ENCODE measurements at places on chromosomes 2 and 18.

GRCh38 chr18:36328385-36328858 lies 30.9 kb downstream of the FHOD3 start:
- DNase-seq = no peak

DNA sequence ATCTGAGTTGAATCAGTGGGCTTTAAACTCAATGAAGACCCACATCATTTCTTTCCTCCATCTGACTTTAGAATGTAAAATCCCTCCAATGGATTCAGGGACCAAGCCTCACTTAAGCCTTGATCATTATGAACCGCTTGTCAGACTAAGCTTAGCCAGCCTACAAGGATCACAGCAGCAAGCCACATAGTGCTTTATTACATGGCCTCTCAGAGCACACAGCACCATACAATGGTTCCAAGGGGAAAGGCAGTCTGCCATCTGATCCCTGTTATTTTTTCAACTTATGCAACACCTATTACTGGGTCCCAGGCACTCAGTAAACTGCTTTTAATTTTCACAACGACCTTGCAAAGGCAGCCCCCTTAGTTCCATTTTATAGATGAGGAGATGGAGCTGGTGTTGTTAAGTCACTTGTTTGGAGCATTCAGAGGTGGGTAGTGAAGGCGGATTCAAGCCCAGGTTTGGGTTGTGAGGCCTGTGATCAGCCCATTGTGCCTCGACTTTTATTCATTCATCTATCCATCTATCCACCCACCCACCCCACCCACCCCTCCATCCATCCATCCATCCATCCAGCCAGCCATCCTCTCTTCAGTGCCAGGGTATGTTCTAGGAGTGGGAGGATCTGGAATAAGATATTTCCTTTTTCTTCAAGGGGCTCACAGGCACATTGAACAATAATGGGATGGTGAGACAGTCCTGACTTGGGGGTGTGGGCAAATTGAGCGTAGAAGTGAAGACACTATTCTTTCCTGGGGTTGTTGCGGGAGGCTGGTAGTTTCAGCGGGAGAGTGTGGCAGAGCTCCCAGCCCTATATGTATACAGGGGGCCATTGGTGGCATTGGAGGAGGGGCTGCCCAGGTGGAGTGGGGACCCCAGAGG lies 141.2 kb downstream of the MYCN start:
- DNase-seq = no peak

- DNase-seq = peak; percentile 42
Measured at GRCh38 chr18:741931-742512, 29.6 kb upstream of the ENOSF1 start.

- peak; percentile 30 for DNase-seq
Measured at GRCh38 chr2:112482309-112483041, 519 bp downstream of the TTL start.

DNA sequence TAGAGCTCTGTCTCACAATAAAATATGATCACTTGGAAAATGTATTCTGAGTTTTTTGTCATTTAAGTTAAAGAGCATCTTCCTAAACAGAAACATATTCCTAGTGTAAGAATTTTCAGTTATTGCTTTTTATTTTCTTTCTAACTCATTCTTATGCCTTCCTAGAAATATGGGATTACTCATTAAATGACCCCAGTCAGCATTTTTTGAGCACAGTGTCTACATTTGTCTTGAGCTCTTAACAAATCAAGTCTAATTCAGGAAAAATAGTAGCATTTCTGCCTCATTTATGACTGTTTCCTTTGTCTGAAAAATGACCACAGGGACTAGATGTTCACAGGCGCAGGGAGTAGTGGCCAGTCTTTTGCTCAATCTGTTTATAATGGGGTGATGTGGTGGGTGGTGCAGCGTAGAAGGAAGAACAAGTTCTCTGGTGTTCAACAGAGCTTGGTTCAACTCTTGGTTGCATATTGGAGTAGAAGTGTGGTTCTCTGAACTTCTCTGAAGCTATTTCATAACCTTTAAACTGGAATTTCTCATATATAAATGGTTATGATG lies 267.1 kb downstream of the CYRIA start:
- no peak for DNase-seq

DNA sequence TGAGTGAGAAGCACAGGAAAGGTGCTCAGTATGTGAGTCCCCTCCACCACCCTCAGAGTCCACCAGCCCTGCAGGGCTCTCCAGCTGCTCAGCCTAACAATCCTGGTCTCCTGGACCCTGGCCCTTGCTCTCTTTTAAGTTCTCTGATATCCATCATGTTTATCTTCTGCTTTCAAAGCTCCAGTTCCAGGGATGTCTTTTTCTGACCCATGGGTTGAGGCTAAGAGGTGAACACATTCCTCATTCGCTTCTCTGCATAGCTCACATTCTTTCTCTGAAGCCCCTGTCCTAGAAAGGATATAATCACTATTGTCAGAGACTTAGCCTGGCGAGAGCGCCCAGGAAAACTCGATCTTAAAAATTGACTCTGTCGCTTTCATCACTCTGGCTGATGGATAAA lies 86.4 kb downstream of the ARL4C start:
- no peak for DNase-seq

- DNase-seq = peak; percentile 19
Measured at GRCh38 chr2:47720036-47720435, 62.9 kb upstream of the MSH6 start.

- DNase-seq = no peak
Measured at GRCh38 chr2:170665743-170666142, 49.4 kb upstream of the SP5 start.

- DNase-seq = no peak
Measured at GRCh38 chr18:43265465-43265864, 11.8 kb downstream of the SYT4 start.

- no peak for DNase-seq
Measured at GRCh38 chr2:229765721-229766120, 51.4 kb upstream of the DNER start.

DNA sequence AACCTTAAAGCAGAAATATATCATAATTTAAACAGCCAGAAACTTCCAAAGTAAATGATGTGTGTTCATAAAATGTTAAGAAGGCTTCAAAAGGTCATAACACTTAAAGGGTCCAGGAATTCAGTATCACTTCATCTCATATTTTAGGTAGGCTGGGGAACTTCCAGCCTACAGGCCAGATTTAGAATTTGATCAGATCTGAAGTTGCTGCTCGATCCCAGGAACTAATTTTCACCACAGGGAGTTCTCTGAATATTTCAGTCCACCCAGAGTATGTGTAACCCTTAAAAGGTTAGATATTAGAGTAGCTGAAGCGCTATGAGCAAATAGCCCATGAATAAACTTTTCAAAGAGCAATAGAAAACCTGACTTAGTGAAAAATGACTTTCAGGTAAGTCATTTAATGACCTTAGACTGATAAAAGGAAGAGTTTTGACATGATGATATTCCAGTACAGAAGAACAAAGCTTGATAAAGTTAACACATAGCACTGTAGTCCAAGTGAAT lies 1.7 kb downstream of the WIPF1 start:
- DNase-seq = peak; percentile 25

DNA sequence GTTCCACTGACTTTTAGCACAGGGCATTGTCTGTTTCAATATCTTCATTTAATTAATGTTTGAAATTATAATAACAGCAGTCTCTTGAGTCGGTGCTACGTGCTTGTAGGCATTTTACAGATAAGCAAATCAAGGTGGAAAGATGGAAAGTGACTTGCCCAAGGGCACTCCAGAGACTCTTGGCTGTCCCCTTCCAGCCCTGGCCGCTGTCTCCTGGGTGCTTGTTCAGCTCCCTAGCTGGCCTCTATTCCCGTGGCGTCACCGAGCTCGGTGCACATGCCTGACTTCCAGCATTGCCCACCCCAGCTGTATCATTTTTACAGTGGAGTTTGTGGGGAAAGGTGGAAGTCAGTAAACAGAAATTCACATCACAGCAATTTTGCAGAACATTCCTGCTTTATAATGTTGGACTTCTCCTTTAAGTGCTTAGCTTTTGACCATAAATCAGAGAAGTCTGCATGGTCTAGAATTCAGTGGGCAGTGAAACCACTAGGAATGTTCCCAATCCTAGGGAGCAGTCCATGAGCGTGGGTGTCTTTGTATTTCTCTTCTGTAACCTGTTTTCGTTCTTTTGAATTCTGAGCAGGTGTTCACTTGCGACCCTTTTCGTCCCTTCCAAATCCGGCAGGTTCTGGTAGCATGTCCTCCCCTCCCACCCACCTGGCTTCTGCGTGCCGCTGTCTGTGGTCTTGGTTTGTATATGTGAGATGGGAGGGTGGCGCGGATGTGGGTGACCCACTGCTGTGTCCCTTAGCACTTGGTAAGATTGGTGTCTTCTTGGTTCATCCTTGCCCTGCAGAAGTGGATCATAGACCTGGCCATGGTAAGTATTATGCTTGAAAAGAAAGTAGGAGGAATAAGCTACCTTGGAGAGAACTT lies 8.4 kb downstream of the SLC66A3 start:
- DNase-seq = no peak

Data from inflammatory macrophage treated with lipopolysaccharide for 1 hour (primary cell).